RWPE2 (cell line): ENCODE measurements at places on chromosomes 16 and 17.

DNA sequence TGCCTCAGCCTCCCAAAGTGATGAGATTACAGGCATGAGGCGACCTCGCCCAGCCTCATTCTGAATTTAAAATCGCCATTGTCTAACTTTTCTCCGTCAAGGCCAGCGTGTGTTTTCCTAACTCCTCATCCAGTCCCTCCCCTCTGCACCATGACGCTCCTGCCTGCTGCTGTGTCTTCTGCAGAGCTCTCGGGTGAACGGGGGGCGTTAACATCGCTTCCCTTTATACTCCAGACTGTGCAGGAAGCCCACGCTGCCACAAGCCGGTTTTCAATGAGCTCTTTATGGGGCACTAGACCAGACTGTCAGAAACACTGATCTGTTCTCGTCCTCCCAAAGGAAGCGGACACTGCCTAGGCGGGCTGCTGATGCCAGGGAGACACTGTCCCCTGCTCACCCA lies 13.2 kb downstream of the AANAT start:
- no peak overlapping the region for H3K27ac ChIP-seq
- H3K4me3 ChIP-seq: no peak overlapping the region
- H3K4me1 ChIP-seq: peaks cover 6% of the 10 kb centered on the region

DNA sequence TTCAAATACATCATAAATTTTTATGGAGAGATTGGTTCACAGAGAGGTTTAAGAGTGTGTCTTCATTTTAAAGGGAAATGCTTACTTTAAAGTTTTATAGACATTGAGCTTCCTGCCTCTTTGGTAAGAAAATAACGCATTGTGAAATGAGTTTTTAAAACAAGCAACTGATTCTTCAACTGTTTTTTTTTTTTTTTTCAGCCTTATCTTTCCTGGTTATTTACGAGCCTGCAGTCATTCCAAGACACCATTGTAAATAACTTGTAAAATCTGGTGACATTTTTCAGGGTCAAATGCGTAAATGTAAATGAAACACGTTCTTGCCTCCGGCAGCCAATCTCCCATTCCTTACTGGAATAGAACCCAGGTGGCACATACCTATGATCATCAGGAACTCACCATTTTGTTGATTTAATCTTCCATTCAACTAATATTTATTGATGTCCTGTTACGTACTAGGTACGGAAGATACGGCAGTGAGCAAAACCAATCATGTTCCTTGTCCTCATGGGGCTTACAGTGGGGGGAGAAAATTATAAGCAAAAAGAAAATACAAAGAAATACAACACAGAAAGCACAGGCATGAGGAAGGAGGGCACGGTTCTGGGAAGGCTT lies 33.2 kb upstream of the CDYL2 start:
- no peaks in the 10 kb centered on the region for H3K4me1 ChIP-seq
- no peak overlapping the region for H3K4me3 ChIP-seq
- H3K36me3 ChIP-seq: no peaks in the 10 kb centered on the region

- H3K27ac ChIP-seq: no peak overlapping the region
- no peaks in the 10 kb centered on the region for H3K4me1 ChIP-seq
- H3K27me3 ChIP-seq: no peaks in the 10 kb centered on the region
- DNase-seq: no peak
- no peak overlapping the region for H3K4me3 ChIP-seq
- peaks cover 82% of the 10 kb centered on the region for H3K36me3 ChIP-seq
These were observed 11.2 kb downstream of the CBFB start for GRCh38 chr16:67040166-67040565.

GRCh38 chr17:61410141-61411010 lies 10.7 kb downstream of the TBX2 start:
- H3K27me3 ChIP-seq: no peaks in the 10 kb centered on the region
- no peak overlapping the region for H3K27ac ChIP-seq
- peak; percentile 68 for DNase-seq
- no peaks in the 10 kb centered on the region for H3K36me3 ChIP-seq
- no peaks in the 10 kb centered on the region for H3K4me1 ChIP-seq
- H3K4me3 ChIP-seq: no peak overlapping the region

DNA sequence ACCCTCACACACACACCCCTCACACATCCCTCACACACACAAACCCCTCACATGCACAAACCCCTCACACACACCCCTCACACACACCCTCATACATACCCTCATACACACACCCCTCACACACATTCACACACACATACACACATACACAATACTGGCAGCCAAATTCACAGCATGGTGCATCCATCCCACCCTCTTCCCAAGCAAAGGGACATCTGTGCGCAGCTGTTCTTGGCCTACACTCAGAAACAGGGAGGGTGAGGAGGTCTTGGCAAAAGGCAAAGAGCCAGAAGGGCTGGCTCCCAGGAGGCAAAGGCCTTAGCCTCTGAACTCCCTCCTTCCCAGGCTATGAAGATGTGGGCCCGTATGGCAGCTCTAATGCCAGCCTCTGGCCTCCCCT lies 23.4 kb downstream of the C17orf67 start:
- no peaks in the 10 kb centered on the region for H3K27me3 ChIP-seq
- H3K36me3 ChIP-seq: no peaks in the 10 kb centered on the region
- no peak overlapping the region for H3K27ac ChIP-seq
- H3K4me3 ChIP-seq: no peak overlapping the region
- H3K4me1 ChIP-seq: peaks cover 14% of the 10 kb centered on the region
- DNase-seq: no peak

DNA sequence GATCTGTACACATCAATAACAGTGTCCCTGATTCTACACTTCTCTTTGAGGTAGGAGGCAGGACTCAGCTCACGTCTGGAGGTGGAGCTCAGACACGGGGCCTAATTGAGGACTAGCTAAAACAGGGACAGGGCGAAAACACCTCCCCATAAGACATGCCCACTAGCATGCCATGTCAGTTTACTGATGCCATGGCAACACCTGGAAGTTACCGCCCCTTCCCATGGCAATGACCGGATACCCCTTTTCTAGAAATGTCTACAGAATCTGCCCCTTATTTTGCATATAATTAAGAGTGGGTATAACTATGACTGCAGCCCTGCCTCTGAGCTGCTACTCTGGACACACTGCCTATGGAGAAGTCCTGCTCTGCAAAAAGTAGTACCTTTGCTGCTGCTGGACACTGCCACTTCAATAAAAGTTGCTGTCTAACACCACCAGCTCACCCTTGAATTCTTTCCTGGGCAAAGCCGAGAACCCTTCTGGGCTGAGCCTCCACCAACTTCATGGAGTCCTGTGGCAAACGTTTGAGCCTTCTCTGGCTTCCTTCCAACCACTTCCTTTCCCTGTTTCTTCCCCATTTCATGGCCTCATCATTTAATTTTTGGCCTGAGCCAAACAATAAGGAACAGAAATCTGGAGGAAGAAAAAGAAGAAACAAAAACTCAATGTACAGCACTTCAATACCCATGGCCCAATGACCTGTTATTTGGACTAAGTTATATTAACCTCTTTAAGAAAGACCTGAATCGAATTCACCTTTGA lies 21.0 kb downstream of the PHB1 start:
- no peak for DNase-seq
- H3K4me1 ChIP-seq: no peaks in the 10 kb centered on the region

- no peak overlapping the region for H3K4me3 ChIP-seq
- no peaks in the 10 kb centered on the region for H3K36me3 ChIP-seq
- DNase-seq: no peak
- no peaks in the 10 kb centered on the region for H3K27me3 ChIP-seq
- no peak overlapping the region for H3K27ac ChIP-seq
These were observed 30.7 kb downstream of the CIITA start for GRCh38 chr16:10907757-10908045.

DNA sequence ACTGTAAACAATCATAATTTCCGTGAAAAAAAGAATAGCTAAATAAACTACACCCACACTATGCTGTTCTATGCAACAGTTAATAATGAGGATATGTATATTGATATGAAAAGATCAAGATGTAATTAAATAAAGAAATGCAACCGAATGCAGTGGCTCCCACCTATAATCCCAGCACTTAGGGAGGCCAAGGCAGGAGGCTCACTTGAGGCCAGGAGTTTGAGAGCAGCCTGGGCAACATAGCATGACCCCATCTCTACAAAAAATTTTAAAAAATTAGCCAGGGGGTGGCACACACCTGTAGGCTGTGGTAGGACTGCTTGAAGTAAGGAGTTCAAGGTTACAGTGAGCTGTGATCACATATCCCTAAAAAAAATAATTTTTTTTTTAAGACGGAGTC lies 14.9 kb downstream of the CENPV start:
- H3K27me3 ChIP-seq: no peaks in the 10 kb centered on the region
- H3K36me3 ChIP-seq: no peaks in the 10 kb centered on the region; the same call in 1 of the 2 replicates
- no peak overlapping the region for H3K27ac ChIP-seq

GRCh38 chr16:84095466-84095865 lies 21.3 kb downstream of the MBTPS1 start:
- peaks cover 11% of the 10 kb centered on the region for H3K4me1 ChIP-seq
- peaks cover 85% of the 10 kb centered on the region for H3K36me3 ChIP-seq
- DNase-seq: no peak
- no peak overlapping the region for H3K27ac ChIP-seq
- H3K27me3 ChIP-seq: no peaks in the 10 kb centered on the region
- H3K4me3 ChIP-seq: no peak overlapping the region

- no peak for DNase-seq
- no peak overlapping the region for H3K27ac ChIP-seq
- no peak overlapping the region for H3K4me3 ChIP-seq
- no peaks in the 10 kb centered on the region for H3K27me3 ChIP-seq
These were observed 352 bp upstream of the VMO1 start for GRCh38 chr17:4786516-4786915.

- H3K4me1 ChIP-seq: no peaks in the 10 kb centered on the region
- no peak for DNase-seq
- no peak overlapping the region for H3K4me3 ChIP-seq
- peaks cover 44% of the 10 kb centered on the region for H3K36me3 ChIP-seq
- no peaks in the 10 kb centered on the region for H3K27me3 ChIP-seq
These were observed 11.2 kb upstream of the RFWD3 start for GRCh38 chr16:74677868-74678267.

DNA sequence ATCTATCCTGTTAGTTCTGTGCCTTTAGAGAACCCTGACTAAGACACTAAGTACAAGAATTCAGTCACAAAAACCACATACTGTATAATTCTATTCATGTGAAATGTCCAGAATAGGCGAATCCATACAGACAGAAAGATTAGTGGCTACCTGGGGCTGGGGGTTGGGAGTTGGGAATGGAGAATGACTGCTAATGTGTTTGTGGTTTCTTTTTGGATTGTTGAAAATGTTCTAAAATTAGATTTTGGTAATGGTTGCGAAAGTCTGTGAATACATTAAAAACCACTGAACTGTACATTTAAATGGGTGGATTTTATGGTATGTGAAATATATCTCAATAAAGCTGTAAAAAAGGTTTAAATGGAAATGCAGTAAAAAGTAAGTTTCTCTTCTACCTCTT lies 80.4 kb upstream of the AKTIP start:
- H3K27me3 ChIP-seq: no peaks in the 10 kb centered on the region
- no peaks in the 10 kb centered on the region for H3K4me1 ChIP-seq
- H3K4me3 ChIP-seq: no peak overlapping the region
- no peak for DNase-seq
- H3K36me3 ChIP-seq: no peaks in the 10 kb centered on the region

- H3K27ac ChIP-seq: no peak within 1 kb of the TSS
- no peak within 1 kb of the TSS for H3K4me3 ChIP-seq
- no peaks in the 10 kb centered on the region for H3K4me1 ChIP-seq
- no peak for DNase-seq
- H3K27me3 ChIP-seq: no peaks in the 10 kb centered on the region
These were observed at the start of gene CD19 for GRCh38 chr16:28931801-28932225. Gene CD19, plus strand, starts transcription at chr16:28931971. Its CDS starts 30 bp downstream, at chr16:28932001.

GRCh38 chr16:88602091-88602490 lies 31.9 kb downstream of the ZC3H18 start:
- H3K36me3 ChIP-seq: peaks cover 71% of the 10 kb centered on the region
- no peak overlapping the region for H3K27ac ChIP-seq
- H3K27me3 ChIP-seq: no peaks in the 10 kb centered on the region
- no peak for DNase-seq
- no peak overlapping the region for H3K4me3 ChIP-seq

- DNase-seq: peak; percentile 55
- no peaks in the 10 kb centered on the region for H3K4me1 ChIP-seq
- no peaks in the 10 kb centered on the region for H3K36me3 ChIP-seq
- H3K4me3 ChIP-seq: no peak overlapping the region
These were observed 31.1 kb downstream of the RPH3AL start for GRCh38 chr17:321386-321941.

- H3K36me3 ChIP-seq: peaks cover 73% of the 10 kb centered on the region
- no peak overlapping the region for H3K4me3 ChIP-seq
- DNase-seq: no peak
- H3K27ac ChIP-seq: no peak overlapping the region
- no peaks in the 10 kb centered on the region for H3K4me1 ChIP-seq
These were observed 6.2 kb downstream of the ECI1 start for GRCh38 chr16:2244926-2245795.

- no peak for DNase-seq
- H3K4me3 ChIP-seq: no peak overlapping the region
- H3K27ac ChIP-seq: no peak overlapping the region
- H3K27me3 ChIP-seq: no peaks in the 10 kb centered on the region
- no peaks in the 10 kb centered on the region for H3K4me1 ChIP-seq
- H3K36me3 ChIP-seq: no peaks in the 10 kb centered on the region
These were observed 82.9 kb downstream of the AIPL1 start for GRCh38 chr17:6352016-6352415.
